NCI-H2081 (cell line): ENCODE measurements at places on chromosomes 6 and 20.

GRCh38 chr6:37679539-37680476, 17.9 kb downstream of the MDGA1 start:
- DNase-seq: no peak

GRCh38 chr6:82588020-82588419, 224.4 kb downstream of the TPBG start:
- no peak for DNase-seq

DNA sequence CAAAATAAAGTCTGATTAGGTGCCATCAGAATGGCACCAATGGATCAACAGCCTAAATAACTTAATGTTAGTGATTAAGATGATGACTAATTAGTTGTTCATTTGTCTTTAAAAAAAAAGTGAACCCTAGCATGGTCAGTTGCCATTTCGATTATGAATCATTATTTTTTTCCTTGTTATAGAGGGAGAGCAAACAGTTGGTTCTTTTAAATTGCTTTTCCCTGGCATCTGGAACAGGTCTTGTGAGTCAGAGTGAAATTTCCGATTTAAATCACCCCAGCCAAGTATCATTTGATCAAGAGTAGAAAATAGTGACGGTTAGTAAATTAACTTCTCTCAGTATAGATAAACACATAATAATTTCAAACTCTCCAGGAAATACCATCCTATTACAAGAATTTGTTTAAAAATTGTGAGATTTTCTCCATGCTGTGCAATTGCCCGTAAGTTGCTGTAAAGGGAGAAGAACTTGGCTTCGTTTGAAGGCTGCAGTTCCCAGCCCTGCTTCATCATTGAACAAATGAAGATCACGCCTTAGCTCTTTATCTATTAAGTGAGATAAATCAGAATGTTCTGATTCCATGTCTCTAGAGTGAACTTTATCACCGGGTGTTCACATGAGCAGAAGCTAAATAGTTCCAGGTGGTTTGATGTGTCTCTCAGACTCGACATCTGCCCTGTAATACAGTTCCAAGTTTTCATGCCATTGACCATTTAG, 741.3 kb downstream of the DOK5 start:
- DNase-seq: peak; percentile 43

DNA sequence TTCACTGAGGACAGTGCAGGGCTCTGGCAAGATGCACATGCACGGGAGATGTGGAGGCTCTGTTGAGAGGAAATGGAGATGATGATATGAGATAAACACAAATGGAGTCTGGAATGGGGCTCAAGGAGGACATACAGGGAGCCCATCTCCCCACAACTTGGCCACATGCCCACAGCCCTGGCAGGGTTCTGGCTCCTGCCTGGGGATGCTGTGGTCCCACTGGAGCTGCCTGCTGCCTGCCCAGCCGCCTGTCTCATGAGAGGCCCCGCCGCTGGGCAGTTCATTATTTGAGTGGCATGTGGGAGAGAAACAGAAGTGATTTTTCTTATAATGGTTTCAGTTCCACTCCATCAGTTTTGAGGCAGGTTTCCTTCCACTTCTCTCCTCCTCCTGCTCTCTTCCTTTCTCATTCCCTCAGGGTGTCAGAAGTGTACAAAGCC, 133.6 kb upstream of the TRAF3IP2 start:
- no peak for DNase-seq

DNA sequence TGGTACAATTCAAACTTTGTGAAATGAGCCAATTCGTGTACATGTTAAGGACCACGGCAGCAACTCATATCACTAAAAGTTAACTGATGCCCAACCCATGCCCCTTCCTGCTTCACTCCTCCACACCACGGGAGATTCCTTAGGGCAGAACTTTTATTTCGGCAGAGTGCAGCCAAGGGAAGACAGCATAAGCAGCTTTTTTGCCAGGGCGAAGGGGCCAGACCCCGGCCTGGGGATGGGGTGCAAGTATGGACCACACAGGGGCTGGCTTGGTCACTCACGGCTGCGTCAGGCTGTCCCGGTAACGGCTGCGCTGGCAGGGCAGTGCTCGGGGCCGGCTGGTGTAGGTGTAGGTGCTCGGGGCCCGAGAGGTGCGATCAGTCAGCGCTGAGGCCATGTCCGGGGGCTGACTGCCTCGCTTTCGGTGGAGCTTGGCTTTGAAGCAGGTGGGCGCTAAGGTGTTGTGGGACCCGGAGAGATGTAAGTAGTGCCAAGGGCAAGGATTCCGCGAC, 792 bp downstream of the RSPH3 start:
- no peak for DNase-seq
